ENCODE measurements at places on chromosomes 7 and 10. TPM values are rescaled to one million over a fixed set of nuclear protein-coding genes. Genes with fewer than 3 reads are reported as not detected.

DNA sequence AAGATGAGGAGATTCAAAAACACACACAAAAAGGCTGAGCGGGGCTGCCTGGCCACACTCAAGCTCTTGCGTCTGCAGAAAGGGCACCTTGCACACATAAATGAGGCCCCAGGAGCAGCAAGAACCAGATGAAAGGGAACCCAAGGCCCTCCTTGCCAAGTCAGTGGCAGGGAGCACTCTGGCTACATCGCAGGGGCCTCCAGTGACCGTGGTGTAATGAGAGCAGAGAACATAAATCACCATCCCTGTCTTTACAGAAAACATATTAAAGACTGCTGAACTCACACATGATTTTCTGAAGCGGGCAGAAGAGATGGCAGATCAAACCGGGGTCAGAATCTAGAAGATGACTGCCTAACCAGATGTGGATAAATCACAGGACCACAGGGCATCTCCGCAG, 80.5 kb downstream of the SLIT1 start:
- no peak for DNase-seq
- H3K27me3 ChIP-seq = no peaks in the 10 kb centered on the region
- no peak overlapping the region for H3K4me3 ChIP-seq
- peaks cover 13% of the 10 kb centered on the region for H3K4me1 ChIP-seq

DNA sequence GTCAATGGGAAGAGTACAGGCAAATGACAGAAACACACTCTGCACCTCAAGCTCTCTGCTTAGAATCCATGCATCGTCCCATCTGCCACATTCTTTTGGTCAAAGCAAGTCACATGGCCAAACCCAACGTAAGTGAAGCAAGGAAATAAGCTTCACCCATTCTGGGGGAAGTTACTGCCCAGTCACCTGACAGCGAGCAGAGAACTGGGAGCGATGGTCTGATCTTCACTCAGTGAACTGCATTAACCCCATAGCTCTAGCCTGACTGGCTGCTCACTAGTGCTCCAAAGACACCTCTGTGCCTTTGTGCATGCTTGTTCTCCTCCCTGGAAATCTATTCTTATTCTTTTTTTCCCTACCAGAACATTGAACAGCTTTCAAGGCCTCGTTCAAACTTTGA, 89.9 kb downstream of the APBB1IP start:
- H3K27ac ChIP-seq = no peak overlapping the region
- H3K4me3 ChIP-seq = no peak overlapping the region
- H3K36me3 ChIP-seq = peaks cover 63% of the 10 kb centered on the region
- DNase-seq = no peak
- H3K27me3 ChIP-seq = no peaks in the 10 kb centered on the region

- DNase-seq = no peak
- H3K36me3 ChIP-seq = no peaks in the 10 kb centered on the region
- peaks cover 25% of the 10 kb centered on the region for H3K4me1 ChIP-seq
Measured at GRCh38 chr10:515674-516073, 173.8 kb downstream of the DIP2C start.

GRCh38 chr7:112757337-112757736, 32.9 kb downstream of the TMEM168 start:
- H3K27me3 ChIP-seq = no peaks in the 10 kb centered on the region
- H3K4me1 ChIP-seq = no peaks in the 10 kb centered on the region
- no peaks in the 10 kb centered on the region for H3K36me3 ChIP-seq
- no peak overlapping the region for H3K27ac ChIP-seq

DNA sequence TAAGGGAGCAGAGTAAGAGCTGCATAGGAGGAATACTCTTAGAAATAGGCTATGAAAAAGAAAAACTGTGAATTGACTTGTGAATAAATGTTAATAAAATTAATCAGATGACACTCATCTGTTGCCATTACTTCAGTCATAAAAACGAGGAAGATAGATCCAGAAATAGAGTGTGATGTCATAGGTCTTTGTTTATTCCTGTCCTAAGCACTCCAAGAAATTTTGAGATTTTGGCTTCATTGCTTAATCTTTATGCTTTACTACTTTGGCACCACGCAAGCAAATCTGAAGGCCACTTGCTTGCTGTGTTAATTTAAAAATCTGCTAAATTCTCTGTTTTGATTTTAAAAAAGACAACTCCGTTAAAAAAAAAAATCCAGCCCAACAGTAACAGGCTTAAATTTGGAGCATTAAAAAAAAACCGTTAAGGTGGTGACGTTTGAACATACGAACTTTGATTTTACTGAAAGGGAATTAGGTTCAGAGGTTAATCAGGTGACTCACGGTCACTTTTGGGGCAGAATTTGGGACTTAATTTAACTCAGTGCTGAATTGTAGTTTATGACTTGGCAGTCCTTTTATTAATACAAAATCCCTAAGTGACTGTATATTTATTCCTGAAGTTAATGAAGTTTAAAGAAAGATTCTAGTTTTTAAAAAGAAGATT, 3.4 kb downstream of the IFRD1 start:
- H3K36me3 ChIP-seq = peaks cover 21% of the 10 kb centered on the region
- H3K27me3 ChIP-seq = no peaks in the 10 kb centered on the region
- no peak overlapping the region for H3K4me3 ChIP-seq
- DNase-seq = no peak
- H3K4me1 ChIP-seq = peaks cover 17% of the 10 kb centered on the region

- DNase-seq = peak; percentile 45
- H3K4me3 ChIP-seq = no peak overlapping the region
- peaks cover 21% of the 10 kb centered on the region for H3K4me1 ChIP-seq
- no peaks in the 10 kb centered on the region for H3K36me3 ChIP-seq
Measured at GRCh38 chr10:127977357-127978009, 70.6 kb downstream of the PTPRE start.

DNA sequence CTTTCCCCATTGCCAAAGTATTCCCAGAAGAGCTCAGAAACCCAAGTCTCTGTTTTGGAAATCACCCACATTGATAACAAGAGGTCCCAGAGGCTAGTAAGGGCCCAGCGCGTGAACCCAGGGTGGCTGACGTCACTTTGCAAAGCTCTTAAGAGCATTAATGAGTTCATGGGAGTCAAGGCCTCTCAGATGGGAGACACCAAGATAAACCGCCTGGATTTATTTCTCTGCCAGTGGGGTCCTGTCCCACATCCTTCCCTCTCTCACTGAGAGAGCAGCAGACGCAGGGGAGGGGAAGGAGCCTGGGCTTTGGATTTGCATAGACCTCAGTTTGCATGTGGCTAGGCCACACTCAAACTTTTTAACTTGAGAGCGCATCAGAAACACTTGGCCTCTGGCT, 184.8 kb upstream of the PDE1C start:
- no peaks in the 10 kb centered on the region for H3K27me3 ChIP-seq
- H3K36me3 ChIP-seq = no peaks in the 10 kb centered on the region
- no peak overlapping the region for H3K27ac ChIP-seq
- no peak overlapping the region for H3K4me3 ChIP-seq
- no peaks in the 10 kb centered on the region for H3K4me1 ChIP-seq

GRCh38 chr10:99983280-99983988, 26.3 kb downstream of the DNMBP start:
- no peak overlapping the region for H3K4me3 ChIP-seq
- H3K27ac ChIP-seq = peak overlapping the region; percentile 19
- no peak for DNase-seq
- no peaks in the 10 kb centered on the region for H3K27me3 ChIP-seq

ZP3 gene
- total RNA-seq = 12.9 TPM

TAC1 gene
- total RNA-seq = not detected

Data from natural killer cell (primary cell).